ENCODE measurements at places on chromosomes 4 and X.

GRCh38 chr4:180160195-180160983, 2082.8 kb upstream of the TENM3 start:
- no peak for DNase-seq

GRCh38 chrX:97332963-97333362, 449.3 kb downstream of the RPA4 start:
- no peak for DNase-seq

- no peak for DNase-seq
Observed at GRCh38 chr4:26074712-26075430, 160.9 kb downstream of the SMIM20 start.

DNA sequence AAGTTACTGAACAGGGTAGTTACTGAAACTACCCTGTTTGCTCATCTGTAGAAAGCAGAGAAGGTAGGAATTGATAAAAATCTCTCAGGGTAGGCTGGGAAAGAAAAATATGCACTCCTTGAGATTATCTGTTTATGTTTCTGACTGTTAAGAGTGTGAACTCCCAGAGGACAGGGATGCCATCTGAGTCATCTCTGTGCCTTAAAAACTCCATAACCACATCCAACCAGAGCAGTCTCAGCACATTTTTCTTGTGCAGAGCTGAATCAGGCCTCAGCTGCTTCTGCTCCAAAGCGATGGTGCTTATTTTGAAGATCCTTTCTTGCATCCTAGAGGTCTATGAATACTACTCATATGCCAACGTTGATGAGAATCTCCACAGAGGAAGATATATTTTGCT, 9.9 kb downstream of the CENPVL3 start:
- DNase-seq: no peak

- DNase-seq: no peak
Observed at GRCh38 chr4:2394528-2394927, 23.9 kb downstream of the ZFYVE28 start.

GRCh38 chr4:79078339-79078738, 139.1 kb upstream of the PAQR3 start:
- DNase-seq: no peak

GRCh38 chr4:89296896-89297295, 10.7 kb downstream of the GPRIN3 start:
- DNase-seq: no peak

DNA sequence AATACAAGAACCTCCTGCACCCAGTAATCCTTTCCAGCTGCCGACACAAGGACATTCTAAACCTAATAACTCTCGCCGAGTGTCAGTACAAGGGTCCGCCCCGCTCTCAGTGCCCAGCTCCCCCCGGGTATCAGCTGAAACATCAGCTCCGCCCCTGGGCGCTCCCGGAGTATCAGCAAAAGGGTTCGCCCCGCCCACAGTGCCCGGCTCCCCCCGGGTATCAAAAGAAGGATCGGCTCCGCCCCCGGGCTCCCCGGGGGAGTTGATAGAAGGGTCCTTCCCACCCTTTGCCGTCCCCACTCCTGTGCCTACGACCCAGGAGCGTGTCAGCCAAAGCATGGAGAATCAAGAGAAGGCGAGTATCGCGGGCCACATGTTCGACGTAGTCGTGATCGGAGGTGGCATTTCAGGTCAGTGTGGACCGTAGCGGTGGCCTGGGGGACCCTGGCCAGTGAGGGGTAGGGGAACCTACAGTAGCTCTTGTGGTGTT, at the start of gene MAOA:
Gene MAOA (plus strand): TSS at position 295 of the 490 bp plus-strand sequence. CDS start 43 bp downstream, at position 338.
- DNase-seq: peak; percentile 57

- no peak for DNase-seq
Observed at GRCh38 chr4:3740256-3740655, 25.9 kb upstream of the ADRA2C start.

DNA sequence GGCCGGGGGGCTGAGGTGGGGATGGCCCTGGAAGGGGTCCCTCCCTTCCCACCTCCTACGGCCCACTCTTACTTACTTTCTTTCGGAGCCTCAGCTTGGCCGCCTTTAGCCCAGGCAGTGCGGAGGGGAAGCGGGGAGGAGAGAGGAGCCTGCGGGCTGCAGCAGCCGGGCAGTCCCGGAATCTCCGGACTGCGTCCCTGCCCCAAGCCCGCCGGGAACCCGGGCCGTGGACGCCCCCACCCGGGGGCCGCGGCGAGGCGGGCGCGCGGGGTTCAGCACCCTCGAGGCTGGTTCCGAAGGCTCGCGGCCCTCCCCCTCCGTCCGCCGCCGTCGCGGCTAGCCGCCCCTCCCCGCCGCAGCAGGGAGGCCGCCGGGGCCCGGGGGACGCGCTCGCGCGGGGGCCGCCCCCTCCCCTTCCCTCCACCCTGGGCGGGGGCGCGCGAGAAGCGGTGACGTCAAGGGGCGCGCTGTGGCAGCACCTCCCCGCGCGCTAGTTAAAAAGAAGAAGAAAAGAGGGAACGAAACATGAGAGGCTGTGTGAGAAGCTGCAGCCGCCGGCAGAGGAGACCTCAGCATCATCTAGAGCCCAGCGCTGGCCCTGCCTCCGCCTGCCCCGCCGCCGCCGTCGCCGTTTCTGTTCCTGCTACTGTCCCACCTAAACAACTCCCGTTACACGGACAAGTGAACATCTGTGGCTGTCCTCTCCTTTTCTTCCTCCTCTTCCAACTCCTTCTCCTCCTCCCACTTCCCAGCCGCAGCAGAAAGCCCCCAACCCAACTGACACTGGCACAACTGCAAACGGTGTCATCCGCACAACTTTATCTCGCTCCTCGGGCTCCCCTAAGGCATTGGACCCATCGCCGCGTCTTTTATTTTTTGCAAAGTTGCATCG, at the start of gene HHIP:
Gene HHIP (plus strand): TSS at position 526 of the 892 bp plus-strand sequence. CDS start 520 bp downstream, outside the sequence.
- peak; percentile 48 for DNase-seq

GRCh38 chrX:55778322-55778721, 60.8 kb downstream of the RRAGB start:
- no peak for DNase-seq

- no peak for DNase-seq
Observed at GRCh38 chr4:181225616-181226261, 1017.5 kb upstream of the TENM3 start.

GRCh38 chrX:130552444-130553073, 150.8 kb downstream of the RBMX2 start:
- no peak for DNase-seq

GRCh38 chr4:173591760-173592159, 61.7 kb upstream of the HAND2 start:
- DNase-seq: no peak

DNA sequence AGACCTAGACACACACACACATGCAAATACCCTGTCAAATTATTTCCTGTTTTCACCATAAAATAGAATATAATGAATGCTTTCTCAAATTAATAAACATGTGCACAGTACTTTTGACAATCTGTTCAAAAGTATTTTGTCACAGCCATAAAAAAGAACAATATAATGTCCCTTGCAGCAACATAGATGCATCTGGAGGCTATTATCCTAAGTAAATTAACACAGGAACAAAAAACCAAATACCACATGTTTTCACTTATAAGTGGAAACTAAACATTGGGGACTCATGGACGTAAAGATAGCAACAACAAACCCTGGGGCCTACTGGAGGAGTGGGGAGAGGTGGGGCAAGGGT, 15.5 kb downstream of the RAB40A start:
- no peak for DNase-seq

DNA sequence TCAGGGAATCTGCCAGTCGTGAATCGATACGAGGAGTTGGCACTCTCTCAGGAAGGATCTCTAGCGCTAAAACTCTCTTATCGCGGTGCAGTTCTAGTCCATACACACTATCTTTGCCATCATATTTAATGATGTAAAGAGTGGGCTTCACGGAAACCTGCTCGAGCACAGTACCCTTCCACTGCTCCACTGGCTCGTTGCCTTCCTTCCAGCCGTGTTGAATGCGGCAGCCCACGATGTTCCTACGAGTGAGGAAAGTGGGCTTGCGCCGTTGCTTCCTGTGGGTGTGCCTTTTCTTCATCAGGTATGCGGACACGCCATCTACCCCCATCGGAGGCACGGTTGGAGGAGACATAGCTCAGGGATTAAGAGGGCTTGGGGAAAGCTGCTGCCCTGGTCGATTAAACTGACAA, 661 bp downstream of the SPIN4 start:
- DNase-seq: peak; percentile 25

DNA sequence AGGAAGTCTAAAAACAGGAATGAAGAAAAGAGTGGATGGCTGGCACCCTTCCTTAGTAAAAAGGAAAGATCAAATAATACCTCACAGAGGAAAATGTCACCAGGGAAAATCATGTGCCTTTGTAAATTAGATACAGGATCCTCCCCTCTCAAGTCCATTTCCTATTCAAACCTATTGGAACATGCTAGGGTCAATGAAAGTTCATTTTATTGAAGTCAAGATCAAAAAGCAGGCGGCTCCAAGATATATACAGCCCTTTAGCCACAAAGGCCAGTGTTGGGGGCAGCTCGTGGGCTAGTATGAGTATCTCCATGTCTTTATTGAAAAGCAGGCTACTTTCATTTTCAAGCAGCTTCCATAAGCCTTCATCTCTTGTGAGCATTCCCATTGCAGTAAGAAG, 141.1 kb downstream of the QDPR start:
- no peak for DNase-seq

DNA sequence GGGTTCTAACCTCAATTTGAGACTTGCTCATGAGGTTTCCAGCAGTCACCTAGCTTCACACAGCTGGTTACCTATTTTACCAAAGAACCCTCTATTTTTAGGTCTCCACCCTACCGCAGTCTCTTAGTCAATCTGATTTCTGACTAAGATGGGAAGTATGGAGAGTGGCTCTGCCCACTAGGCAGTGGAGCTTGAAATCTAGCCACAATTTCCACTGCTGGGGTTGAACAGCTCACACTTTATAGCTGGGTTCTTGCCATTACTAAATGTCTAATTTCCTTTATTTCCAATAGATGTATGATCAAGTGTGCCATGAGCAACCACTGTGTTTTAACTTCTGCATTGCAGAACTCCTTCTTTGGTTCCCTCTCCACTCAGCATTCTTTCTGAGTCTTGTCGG, 43.1 kb downstream of the GASK1B start:
- no peak for DNase-seq

DNA sequence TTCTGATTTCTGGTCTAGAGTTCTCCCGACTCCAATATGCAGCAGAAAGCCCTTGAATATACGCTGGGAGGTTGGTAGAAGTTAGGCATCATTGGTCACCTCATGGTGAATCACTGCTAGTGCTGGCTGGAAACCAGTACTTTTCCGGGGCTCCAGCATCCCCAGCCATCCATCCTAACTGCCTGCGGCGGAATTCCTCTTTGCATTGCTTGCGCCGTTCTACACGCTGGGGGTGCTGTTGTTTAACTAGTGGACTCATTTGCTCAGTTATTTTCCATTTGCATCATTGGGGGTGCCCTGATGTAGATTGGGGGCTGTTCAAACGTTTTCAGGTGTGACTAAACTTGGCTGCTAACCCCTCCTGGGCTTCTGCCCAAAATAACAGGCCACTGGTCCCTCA, 23.3 kb upstream of the GPR50 start:
- no peak for DNase-seq

DNA sequence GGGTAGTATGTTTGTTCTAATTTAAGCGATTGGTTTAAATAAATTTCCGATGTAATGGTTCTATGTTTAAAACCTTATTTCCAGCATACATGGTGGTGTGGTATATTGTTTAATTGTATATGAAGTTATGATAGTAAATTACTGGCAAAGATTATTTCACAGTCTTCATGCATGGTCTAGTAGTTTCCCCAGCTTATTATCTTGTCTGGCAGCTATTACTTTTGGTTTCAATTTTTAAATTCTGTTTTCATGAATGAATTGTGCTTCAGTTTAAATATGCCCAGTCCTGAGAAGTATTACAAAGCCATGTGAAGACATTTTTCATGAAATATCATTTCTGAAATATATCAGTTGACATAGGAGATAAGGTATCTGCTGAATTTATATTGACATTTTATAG, 6.3 kb downstream of the ALG13 start:
- DNase-seq: no peak

DNA sequence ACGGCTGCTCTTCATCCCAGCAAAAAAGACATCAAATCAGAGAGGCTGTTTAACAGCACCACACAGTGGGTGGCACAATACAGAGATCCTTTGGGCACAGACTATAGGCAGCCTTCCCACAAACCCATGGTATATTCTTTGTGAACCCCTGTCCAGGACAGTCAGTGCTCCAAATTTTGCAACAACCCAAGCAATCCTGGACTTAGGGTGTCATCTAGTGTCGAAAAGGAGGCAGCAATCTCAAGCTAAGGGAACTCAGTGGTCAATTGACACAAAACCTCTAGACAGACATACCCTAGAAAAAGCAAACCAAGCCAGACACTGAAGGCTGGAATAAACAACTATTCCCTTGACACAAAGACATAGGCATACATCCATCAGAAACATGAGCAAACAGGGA, 137.4 kb downstream of the BMP15 start:
- no peak for DNase-seq

DNA sequence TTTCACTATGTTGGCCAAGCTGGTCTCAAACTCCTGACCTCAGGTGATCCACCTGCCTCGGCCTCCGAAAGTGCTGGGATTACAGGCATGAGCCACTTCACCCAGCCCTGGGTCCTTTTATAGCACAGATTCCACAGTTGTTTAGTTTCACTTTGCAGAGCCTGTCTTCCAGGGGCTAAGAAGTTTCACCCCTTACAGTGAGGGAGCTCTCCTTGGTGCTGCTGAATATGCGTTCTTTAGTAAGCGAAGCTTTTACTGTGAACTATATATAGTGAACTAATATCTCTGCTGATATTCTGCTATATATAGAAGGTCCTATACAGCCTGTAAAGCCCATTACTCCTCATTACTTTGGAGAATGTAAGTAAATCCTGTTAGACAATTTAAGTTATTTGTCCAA, 4.2 kb downstream of the TCEAL6 start:
- no peak for DNase-seq

- no peak for DNase-seq
Observed at GRCh38 chr4:56375458-56375857, 11.8 kb downstream of the AASDH start.

DNA sequence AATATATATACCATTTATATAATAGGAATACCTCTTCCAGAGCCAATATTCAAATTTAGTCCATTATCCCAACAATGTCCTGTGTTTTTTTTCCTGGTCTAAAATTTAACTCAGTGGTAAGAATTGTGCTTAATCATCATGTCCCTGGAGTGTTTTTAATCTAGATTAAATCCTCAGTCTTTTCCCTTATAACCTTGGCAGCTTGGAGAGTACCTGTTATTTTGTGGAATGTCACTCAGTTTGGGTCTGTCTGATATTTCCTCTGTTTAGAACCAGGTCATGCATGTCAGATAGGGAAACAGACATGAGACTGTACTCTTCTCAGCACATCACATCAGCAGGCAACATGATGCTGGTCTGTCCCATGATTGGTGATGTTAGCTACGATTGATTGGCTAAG, 96.6 kb downstream of the HPGD start:
- no peak for DNase-seq

DNA sequence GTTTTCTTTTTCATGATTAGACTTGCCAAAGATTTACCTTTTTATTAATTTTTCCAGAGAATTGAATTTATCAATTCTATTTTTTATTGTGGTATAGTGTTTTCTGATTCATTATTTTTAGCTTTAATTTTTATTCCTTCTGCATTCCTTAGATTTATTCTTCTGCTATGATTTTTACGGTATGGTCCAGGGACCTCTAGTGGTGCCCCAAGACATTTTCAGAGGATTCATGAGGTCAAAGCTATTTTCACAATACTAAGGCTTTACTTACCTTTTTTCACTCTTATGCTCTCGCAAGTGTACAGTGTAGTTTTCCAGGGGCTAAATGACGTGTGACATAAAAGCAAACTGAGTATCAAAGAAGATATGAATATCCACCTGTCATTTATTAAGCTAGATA, 8.0 kb downstream of the RADX start:
- no peak for DNase-seq

All from caudate nucleus (tissue), 63 donors.